Left colon (tissue), 2 donors: ENCODE measurements at places on chromosomes 12 and 14. TPM values are rescaled to one million over a fixed set of nuclear protein-coding genes. Genes with fewer than 3 reads are reported as not detected.

DNA sequence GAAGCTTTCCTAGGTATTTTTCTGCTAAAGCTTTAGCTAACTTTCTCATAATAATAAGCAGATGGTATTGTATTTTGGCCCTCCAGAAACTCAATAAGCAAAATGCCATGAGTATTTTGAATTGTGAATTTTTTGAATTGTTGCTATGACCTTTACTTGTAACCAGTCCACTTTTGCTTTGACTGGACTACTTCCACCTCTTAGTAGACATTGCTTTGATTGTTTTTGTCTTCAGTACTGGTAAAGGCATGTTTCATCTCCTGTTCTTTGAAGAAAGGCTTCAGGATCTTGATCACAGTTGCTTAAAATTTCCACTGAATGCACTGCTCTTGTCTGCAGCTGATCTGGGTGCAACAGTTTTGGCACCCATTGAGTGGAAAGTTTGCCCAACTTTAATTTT is 102.3 kb downstream of the TRMT5 start:
- DNase-seq = no peak

DNA sequence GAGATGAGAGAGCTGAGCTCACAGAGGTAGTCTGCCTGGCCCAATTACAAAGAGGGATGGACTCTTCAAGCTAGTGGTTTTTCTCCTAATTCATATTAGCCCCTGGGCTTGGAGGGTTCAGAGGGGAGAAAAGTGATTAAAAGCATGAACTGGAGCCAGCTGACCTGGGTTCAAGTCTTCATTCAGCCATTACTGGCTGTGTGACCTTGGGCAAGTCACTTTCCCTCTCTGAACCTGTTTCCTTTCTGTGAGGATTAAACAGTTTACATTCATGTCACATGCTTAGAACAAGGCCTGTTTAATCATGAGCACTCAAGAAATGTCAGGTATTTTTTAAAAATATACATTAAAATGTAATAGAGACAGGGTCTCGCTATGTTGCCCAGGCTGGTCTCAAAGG is 7.2 kb upstream of the POP5 start:
- no peak for DNase-seq

DNA sequence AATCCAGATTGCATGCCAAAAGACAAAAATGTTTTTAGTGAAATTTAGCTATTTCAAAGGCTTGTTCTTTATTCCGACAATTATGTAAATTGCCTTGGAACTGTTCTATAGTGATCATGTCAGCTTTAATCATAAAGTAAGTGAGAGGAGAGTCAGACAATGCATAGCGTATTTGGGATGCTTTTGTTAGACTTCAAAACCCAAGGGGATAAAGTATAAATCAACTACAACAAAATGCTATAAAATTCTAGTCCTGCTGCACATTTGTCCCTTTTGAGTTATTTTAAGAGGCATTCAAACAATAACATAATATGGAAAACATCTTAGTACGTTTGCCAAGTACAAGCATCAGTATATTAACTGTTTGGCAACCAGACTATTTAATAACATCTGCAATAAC is 11.3 kb downstream of the RTRAF start:
- DNase-seq = no peak

- no peak for DNase-seq
Observed at GRCh38 chr12:81668475-81668874, 90.7 kb downstream of the PPFIA2 start.

- DNase-seq = no peak
Observed at GRCh38 chr12:104299842-104300481, 3.6 kb upstream of the EID3 start.

GRCh38 chr12:16573398-16574077 is 32.4 kb downstream of the LMO3 start:
- DNase-seq = no peak

DNA sequence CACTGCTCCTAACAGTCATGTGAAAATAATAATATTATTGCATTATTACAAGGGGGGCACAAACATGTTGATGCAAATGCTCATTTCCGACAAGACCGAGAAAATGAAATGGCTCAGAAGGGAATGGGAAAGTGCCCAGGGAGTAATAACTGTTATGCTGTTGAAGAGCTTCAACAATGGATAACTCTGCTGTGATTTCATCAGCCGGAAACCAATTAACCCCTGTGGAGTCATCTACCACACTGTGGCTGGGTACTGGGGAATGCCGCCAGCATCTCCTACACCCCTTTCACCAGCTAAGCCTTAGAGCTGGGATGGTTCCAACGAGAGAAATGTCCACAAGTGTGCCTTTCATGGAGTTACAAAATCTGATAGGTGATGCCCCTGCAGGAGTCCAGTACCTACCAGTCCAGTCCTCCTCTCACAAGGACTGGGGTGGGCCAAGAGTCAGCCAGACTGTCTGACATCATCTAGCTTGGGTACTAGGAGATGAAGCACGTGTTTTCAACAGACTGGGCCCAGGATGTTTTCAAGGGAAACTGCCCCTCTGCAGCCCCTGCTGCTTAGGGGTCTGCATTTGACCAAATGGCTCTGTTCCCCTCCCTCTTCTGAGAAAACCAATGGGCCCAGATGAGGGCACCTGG is 509.3 kb upstream of the CCDC196 start:
- DNase-seq = no peak

- DNase-seq = no peak
Observed at GRCh38 chr12:55467836-55468235, 2.1 kb downstream of the OR6C70 start.

DNA sequence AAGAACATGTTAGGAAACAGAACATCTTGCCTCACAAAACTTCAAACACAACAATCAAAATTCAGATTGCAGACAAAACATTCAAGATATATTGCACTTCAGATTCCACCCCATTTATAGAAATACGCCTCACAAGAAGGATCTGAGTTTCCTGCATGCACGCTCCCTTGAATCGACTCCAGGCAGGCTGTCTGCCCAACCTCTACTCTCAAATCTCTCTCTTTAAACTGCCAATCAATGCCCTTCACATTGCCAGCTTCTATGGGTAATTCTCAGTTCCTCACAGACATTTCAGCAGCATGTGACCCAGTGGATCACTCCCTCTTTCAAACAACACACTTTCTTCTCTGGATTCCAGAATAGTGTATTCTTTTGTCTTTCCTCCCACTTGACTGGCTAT is 184.1 kb downstream of the PRKD1 start:
- no peak for DNase-seq

DNA sequence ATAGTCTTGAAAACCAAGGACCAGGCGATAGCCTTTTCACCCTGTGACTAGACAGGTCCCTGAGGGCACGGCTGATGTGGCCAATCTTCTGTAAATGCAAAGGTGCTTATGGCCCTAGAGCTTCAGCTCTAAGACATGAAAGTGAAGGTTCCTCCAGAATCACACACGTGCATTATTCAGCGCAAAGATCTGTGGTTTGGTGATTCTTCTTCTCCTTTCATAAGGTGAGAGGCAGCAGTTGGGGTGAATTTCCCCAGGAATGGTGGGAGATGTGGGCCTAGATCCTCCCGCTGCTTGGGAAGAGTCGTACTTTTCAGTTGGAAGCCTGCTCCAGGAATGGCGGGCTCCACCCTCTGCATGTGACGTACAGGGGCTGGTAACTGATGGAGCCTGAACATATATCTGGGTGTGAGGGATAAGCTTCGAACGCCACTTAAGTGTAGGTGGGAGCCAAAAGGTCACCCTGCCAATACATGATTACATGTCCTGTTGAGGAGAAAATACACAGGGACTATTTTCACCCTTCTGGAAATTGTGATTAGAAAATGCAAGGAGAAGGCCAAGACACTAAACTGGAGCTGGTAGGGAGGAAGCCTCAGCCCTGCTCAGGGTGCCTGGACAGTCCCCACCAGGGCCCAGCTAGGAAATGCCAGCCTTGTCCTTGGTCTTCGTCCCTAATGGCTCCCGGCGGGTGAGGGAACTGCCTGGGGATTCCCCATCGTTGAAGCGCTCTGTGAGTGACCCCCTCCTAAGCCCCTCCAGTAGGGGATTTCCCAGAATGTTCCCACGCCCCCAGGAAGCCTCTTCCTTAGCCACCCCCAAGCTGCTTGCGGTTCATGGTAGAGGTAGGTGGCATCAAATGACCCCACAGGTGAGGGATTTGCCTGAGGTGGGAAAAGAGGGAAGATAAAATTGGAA is 17.6 kb downstream of the BATF start:
- DNase-seq = no peak

DNA sequence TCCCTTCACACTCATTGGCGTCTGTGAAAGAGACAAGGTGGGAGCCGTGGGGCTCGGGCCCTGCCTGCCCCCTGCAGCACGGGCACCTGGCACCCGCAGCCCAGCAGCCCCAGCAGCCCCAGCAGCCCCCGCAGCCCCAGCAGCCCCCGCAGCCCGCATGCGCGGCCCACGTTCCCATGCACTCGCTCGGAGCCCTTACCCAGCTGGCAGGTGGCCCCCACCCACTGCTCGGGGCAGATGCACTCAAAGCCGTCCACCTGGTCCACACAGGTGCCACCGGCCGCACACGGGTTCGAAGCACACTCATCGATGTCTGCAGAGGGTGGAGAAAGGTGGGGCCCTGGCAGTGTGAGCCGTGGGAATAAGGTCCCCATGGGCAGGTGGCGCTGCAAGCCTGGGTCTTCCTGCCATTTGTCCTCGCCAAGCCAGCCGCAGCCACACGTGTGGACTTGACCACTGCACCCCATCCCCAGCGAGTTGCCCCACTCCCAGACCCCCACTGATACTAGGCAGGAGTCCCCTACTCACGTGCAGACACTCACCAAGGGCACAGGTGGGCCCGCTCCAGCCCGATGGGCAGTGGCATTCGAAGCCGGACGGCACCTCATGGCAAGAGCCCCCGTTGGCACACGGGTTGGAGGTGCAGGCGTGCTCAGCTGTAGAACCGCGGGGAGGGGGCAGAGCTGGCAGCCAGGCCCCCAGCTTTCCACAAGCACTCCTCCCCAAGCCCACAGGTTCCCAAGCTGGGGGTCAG is 17.3 kb downstream of the JAG2 start:
- no peak for DNase-seq

DNA sequence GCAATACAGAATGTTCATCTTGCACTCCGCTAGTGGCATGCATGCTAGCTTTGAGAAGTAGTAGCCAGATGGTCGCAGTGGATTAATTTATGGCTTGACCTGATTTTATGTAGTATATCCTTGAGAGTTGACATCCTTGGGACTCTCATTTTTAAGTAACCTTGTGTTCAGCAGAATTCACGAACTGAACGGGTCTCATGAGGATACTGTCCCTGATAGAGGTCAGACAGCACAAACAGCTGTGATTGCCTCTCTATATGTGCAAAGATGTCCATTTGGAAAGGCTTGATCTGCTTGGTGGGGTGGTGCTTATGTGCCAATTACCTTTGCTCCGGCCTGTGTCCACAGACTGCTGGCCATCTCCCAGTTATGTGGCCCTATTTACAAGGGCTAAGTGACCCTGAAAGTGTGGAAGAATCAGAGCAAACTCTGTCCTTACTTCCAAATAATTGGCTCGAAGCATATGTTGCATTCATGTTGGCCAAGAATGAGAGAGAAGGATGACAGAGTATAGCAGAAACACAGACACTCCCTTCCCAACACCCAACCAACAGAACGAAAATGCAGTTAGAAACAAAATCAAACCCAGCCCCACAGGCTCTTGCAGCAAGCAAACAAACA is 167.1 kb downstream of the CRADD start:
- DNase-seq = no peak

GRCh38 chr12:91384806-91385205 is 202.2 kb upstream of the DCN start:
- DNase-seq = no peak

GRCh38 chr14:21768116-21768874 is 94.7 kb upstream of the OR4E1 start:
- DNase-seq = no peak

GRCh38 chr12:26803552-26803951 is 29.4 kb downstream of the ITPR2 start:
- DNase-seq = no peak

- DNase-seq = no peak
Observed at GRCh38 chr12:5773550-5773949, 171.5 kb downstream of the ANO2 start.

DNA sequence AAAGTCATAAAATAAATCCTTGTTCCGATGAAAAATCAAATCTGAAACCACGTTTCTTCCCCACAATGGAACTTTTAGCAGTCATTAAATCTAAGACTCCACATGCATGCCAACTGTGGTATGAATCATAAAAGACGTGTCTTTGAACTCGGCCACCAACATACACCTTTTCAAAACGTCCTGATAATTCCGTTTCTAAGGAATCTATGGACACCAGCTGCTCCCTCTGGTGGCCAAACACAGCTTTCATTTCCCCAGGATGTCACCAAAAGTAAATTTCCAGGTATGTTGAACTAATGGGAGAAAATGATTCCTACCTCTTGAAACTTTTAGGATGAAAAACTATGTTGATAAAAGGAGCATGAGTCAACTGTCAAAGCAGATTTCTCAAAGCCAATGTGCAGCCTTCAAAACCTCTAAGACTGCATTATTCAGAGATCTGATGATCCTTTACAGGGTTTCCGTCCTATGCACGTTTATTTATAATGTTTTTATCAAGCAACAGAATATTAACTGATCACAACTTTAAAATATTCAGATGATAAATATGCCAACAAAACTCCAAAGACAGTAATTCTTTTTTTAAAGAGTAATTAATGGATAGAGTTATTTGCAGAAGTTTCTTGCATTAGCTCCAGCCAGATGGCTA is 96.2 kb downstream of the CIT start:
- peak; percentile 34 for DNase-seq

- peak; percentile 78 for DNase-seq
Observed at GRCh38 chr14:106044949-106045596, 518.7 kb downstream of the TMEM121 start.

GRCh38 chr14:61537563-61538463 is 157.5 kb upstream of the HIF1A start:
- DNase-seq = peak; percentile 88

DNA sequence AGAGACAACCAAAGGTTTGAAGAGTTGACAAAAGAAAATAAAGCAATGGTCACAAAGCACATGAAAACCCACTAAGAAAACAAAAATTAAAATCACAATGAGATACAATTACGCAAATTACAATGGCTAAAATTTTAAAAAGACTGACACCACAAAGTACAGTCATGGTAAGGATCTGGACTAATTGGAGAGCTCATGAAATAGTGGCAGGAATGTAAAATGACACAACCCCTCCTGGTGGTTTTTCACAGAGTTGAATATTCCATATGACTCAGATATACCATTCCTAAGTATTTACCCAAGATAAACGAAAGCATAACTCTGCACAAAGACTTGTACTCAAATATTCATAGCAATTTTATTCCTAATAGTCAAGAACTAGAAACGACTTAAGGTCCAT is 65.9 kb downstream of the NOVA1 start:
- DNase-seq = no peak

The ASCL1 gene
- total RNA-seq = 0.12 TPM

The DDX24 gene
- 102 TPM for total RNA-seq

The CLEC4C gene
- total RNA-seq = not detected

The PPP1R36 gene
- 10.7 TPM for total RNA-seq

The TMX1 gene
- total RNA-seq = 40.5 TPM

The TMEM116 gene
- 9.3 TPM for total RNA-seq

The IL22 gene
- total RNA-seq = not detected

The TESPA1 gene
- 1.8 TPM for total RNA-seq

The CACNA1C gene
- 10.1 TPM for total RNA-seq

The FERMT2 gene
- 32.4 TPM for total RNA-seq

The SLC38A4 gene
- 8.0 TPM for total RNA-seq

The PZP gene
- total RNA-seq = not detected

The SLC4A8 gene
- total RNA-seq = 0.67 TPM
